ENCODE measurements at places on chromosomes 5 and 9.

GRCh38 chr9:84294241-84294950, 46.2 kb downstream of the SLC28A3 start:
- DNase-seq: no peak

- DNase-seq: no peak
These were observed 441.6 kb downstream of the CETN3 start for GRCh38 chr5:89967771-89968444.

DNA sequence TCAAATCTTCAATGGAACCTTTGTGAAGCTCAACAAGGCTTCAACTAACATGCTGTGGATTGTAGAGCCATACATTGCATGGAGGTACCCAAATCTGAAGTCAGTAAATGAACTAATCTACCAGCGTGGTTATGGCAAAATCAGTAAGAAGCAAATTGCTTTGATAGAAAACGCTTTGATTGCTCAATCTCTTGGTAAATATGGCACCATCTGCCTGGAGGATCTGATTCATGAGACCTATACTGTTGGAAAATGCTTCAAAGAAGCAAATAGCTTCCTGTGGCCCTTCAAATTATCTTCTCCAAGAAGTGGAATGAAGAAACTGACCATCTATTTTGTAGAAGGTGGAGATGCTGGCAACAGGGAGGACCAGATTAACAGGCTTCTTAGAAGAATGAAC, 54.7 kb upstream of the TTC39B start:
- DNase-seq: no peak

DNA sequence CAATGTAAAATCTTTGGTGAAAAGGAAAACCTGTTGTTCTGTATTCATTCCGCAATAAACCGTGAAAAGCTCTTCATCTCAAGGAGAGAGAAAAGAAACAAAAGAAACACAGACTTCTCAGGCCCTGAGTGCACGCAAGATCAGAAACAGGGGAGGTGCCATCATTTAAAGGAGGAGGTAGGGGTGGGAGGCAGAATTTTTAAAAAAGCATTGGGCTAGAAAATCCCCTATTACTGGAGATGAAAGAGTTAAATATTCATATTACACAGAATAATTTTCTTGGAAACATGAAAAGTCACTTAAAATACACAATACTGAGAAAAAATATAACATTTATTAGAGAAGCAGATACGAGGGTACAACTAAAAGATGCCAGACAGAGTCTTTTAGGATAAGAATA, 56.3 kb downstream of the USP20 start:
- DNase-seq: no peak

DNA sequence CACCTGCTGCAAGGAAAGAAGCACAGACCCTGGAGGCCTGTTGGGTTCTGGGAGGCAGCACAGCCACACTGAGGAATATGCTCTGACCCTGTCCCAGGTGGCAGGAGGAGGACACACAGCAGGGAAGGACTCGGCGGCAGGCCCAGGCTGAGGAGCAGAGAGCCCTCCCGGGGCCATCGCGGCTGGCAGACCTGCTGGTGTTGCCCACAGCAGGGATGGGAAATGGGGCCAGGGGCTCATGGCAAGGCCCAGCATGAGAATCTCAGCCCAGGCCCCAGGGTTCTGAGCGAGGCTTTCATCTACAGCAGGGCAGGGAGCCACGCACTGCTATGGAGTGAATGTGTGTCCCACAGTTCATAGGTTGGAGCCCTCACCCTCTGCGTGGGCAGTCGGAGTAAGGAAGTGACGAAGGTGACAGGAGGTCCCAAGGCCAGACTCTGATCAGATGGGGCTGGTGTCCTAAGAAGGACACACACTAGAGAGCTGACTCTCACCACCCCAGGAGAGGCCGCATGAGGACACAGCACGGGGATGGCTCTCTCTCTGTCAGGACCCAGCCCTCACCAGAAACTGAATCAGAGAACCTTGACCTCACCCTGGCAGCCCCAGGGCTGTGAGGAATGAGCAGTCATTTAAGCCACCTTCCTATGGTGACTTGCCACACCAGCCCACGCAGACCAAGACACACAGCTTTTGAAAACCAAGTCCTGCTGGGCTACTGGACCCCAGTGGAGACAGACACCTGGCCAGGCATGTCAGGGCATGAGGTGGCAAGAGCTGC, 10.3 kb upstream of the GPSM1 start:
- no peak for DNase-seq

DNA sequence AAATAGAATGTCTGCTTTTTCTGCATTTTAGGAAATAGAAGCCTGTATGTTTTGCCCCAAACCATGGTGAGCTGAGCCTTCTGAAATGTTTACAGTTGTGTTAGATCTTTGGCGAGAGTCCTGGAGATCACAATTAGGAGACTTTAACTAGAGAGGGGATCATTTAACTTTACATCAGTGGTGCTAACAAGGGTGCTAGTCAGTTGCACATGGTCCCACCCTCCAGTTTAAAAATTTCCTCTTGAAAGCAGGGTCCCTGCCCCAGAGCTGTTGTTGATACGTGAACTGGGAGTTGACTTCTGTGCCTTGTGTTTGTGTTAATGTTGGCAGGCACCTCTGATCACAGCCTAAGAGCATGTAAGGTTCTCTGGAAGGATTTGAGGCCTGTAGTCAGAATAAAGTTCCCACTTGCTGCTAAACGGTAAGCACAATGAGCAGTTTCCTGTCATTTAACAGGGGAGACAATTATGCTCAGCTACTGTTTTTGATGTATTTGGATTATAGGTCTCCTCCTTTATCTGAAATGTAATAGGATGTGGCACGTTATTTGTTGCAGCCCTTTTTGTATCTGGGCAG, 43.7 kb downstream of the RASGRF2 start:
- no peak for DNase-seq

GRCh38 chr9:70385426-70385825, 29.0 kb downstream of the KLF9 start:
- DNase-seq: no peak

DNA sequence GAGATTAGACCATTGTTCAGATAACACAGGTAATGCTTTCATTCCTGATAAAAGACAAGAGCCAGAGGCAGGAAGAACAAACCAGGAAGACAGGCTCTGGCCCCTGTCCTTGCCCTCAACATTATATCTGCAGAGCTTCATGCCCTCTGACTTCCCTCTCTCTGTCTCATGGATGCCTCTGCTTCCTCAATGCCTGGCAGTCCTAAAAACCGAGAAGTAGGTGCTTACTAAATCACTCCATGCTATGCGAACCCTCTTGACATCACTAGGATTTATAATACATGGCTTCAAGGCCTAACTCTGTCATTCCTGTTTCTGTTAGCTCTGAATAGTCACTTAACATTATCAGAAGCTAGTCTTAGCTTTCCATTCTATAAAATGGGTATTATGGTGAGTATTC, 117.8 kb downstream of the TLR4 start:
- DNase-seq: no peak
